Frontal cortex (tissue), 4 donors: ENCODE measurements at places on chromosomes 3 and 15. TPM values are rescaled to one million over a fixed set of nuclear protein-coding genes. Genes with fewer than 3 reads are reported as not detected.

The HYAL2 gene
- 35.9 TPM for total RNA-seq

The CIB2 gene
- total RNA-seq, result 25.7 TPM

DNA sequence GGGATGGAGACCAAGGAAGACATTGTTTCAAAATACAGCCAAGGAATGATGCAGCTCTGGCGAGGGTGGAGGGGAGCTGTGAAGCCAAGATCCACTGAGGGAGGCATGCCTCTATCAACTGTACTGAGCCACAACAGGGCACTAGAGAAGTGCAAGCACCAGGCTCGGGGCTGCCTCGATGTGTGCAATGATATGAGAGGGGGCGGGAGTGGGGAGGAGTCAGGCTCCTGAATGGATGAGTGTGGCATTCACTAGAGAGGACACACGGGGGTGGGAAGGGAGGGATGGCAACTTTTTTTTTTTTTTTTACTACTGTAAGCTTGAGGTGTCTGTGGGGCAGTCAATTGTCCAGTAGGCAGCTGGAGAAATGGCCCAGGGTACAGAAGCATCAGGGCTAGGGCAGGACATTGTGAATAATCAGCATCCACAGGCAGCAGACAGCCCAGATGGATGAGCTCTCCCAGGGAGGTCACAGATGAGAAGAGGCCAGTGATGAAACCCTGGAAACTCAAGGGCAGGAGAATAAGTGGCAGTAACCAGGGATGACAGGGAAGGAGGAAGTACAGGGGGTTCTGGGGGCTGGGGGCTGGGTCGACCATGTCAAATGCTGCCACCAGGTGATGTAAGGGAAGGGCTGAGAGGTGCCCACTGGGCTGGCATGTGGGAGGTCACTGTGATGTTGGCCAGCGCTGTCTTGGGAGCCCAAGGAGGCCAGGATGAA, 5.9 kb downstream of the STOML1 start:
- DNase-seq, result no peak

The MIX23 gene
- total RNA-seq, result 24.5 TPM

GRCh38 chr3:141271279-141272030, 39.8 kb downstream of the PXYLP1 start:
- no peak for DNase-seq

GRCh38 chr3:165144271-165144670, 51.9 kb downstream of the SLITRK3 start:
- no peak for DNase-seq

GRCh38 chr15:90131848-90132247, 29.6 kb upstream of the IDH2 start:
- no peak for DNase-seq

DNA sequence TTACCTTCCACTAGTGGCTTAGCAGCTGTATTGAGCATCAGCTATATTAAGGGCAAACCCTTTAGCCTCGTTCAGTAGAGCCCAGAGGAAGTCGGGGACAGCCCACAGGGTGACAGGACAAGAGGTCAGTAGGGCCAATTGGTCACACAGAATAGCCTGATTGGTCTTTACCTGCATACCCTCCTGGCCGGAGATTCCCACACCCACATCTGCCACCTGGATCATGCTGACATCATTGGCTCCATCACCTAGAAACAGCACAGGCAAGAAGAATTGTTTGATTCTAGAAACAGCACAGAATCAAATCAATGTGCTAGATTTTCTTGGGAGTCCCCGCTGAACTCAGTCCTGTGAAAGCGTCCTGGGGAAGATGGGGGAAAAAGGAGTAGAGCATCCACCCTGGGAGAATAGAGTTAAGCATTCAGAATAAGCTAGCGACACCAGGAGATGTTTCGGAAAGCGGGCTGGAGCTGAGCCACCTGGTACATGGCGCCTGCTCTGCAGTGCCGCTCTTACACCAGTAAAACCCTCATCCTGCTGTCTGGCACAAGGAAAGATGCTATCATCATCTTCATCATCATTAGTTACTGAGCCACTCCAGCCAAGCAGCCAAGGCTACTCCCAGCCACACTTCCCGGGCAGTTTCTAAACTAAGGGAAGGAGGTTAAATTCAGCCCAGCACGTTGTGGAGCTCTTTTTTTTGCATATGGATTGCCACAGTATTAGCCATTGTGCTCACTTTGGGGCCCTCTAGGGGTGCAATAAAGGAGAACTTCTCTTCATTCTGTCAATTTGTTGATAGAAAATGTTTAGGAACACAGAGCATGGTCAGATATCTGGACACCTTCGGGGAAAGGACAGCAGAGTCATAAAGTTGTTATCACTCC, 171.3 kb downstream of the ATP10A start:
- DNase-seq, result no peak

DNA sequence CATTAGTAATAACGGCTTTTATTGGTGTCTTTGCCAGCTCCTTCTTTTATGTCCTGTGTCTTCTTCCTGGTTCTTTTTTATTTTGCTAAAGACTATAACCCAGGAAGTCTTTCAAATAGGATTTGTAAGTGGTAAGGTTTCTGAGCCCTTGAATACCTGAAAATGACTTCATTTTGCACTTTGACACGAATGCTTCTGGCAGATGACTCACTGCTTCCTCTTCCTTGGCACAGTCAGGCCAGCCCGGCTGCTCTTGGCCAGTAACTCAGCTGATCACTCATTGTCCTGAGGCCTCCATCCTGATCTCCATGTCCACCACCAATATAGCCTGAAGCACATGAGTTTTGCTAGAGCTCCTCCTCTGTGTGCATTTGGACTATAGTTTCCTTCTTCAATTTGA, 48.7 kb upstream of the NR2E3 start:
- DNase-seq, result no peak

The OR5K4 gene
- total RNA-seq, result not detected

- DNase-seq, result no peak
These were observed 4.1 kb upstream of the COX17 start for GRCh38 chr3:119681279-119681678.

DNA sequence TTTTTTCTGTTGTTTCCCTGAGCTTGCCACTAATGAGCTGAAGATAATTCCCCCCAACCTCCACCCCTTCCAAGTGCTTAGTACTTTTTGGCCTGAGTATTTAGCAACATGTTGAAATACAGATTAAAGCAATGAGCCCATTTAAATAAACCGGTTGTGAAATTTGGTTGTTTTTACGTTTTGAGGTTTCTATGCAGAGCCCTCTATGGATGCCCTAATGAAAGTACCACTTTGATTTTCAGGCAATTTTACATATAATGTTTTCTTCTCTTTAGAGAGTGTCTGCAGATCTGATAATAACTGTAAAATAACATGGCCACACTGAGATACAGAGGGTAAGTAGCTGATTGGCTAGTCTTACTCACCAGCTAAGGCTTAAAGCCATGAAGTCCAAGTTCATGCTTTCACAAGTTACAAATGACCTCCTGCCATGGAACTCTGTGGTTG, 139.4 kb upstream of the SLC7A14 start:
- no peak for DNase-seq

The CHDH gene
- 1.2 TPM for total RNA-seq

GRCh38 chr3:18027161-18027939, 284.9 kb upstream of the TBC1D5 start:
- no peak for DNase-seq

GRCh38 chr15:72503147-72503546, 29.0 kb downstream of the ARIH1 start:
- DNase-seq, result no peak

The CPNE9 gene
- total RNA-seq, result 0.41 TPM

DNA sequence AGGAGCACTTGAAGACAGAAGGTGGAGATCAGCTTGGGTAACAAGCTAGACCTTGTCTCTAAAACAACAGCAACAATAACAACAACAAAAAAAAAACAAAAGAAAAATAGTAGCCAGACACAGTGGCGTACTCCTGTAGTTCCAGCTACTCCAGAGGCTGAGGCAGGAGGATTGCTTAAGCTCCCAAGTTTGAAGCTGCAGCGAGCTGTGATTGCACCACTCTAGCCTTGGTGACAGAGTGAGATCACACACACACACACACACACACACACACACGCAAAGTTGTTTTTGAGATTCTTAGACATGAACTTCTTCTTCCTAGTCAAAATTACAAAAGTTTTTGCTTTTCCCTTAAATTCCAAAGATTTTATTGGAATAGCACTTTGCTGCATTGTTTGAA, 93.0 kb upstream of the IGSF10 start:
- no peak for DNase-seq

The SH3GL3 gene
- total RNA-seq, result 187 TPM

The CHMP2B gene
- total RNA-seq, result 29.3 TPM

- DNase-seq, result no peak
These were observed 101.2 kb downstream of the VGLL4 start for GRCh38 chr3:11542551-11542950.

DNA sequence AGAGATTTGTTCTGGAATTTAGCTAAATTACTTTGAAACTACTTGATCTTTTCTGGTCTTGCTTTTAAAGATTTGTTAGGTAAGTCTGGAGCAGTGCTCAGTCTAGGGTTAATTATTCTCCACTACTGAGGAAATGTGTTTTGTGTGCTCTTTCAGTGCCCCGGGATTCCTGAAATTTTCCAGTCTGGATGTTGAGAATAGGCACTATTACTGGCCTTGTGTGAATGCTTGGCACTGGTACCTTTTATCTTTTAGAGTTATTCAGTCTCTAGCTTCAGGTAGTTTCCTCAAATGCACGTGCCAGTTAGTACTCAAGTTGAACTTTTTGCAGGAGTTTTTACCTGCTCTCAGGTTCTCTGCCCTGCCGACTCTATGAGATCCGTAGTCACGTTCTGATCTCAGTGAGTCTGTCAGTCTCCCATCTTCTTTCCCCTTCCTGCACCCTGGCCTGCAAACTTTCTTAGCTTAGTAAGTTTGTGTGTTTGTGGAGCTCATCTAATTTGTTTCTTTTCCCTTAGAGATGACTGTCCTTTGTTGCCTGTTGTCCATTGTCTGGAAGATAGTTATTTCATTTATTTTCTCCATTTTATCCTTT, 39.5 kb downstream of the TCF12 start:
- DNase-seq, result no peak

The MYL3 gene
- total RNA-seq, result not detected

DNA sequence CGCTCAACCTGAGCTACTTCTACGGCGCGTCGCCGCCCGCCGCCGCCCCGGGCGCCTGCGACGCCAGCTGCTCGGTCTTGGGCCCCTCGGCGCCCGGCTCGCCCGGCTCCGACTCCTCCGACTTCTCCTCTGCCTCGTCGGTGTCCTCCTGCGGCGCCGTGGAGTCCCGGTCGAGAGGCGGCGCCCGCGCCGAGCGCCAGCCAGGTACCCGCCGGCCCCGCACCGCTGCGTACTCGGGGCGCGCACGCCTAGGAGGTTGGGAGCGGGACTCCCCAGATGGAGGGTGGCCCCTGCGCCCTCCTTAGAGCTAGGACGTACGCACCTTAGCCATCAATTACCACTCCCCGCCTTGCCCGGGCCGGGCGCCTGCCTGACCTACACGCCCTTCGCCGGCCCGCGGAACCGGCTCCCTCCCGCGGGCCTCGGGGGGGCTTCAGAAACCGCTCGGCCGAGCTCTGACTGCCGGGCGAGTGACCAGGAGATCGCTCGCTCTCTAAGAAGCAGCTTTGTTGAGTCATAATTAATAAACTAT, 466 bp downstream of the NFKBIZ start:
- DNase-seq, result peak; percentile 55

DNA sequence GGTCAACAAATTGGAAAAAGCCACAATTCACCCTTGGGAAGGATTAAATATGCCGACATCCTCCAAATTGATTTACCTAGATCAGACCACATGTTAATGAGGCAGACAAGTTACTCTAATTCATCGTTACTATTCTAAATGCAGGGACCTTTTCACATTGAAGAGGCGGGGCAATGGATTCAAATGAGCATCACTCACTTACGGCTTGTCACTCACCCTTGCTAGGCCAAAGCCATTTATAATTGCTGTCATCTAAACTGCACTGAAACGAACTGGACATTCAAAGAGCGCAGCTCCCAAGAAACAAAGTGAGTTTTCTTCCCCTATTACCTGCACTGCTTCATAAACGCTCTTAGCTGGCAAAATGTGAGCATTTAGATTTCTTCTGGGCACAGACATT, 313.9 kb downstream of the WDR72 start:
- no peak for DNase-seq

GRCh38 chr3:30004481-30004880, 601.9 kb upstream of the TGFBR2 start:
- DNase-seq, result no peak

The HCLS1 gene
- 0.82 TPM for total RNA-seq

DNA sequence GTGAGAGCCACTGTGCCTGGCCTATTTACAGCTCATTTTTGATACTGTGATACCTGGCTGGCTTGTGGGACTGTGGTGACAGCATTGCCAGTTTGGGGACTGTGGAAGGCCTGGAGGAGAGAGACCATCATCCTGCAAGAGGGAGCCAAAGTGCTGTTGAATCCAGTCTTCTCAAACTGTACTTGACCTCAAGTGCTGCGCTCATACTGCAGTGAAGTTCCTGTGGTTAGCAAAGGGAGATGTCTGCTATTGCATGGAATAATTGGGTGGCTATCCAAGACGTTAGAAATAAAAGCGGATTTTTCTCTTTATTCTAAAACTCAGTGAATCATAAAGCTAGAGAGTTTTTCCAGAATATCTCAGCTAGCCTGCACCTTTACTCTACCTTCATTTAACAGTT, 83.4 kb downstream of the CCK start:
- no peak for DNase-seq

DNA sequence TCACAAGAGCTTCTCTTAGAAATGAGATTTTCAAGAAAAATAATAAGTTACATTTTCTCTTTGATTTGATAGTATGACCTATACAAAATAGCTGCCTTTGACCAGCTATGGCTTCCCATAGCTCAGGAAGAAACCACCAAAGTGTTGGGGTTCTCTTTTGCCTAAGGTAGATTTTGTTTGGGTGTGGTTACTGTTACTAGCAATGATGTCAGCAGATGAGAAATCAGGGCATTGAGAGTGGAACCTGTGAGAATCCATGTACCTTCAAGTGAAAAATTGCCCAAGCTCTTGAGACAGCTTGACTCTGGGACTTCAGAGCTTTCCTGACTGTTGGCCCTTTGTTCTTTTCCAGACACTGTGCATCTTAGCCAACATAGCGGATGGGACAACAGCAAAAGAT, 45.6 kb downstream of the NME9 start:
- no peak for DNase-seq

- DNase-seq, result no peak
These were observed 158.3 kb downstream of the SLCO3A1 start for GRCh38 chr15:92011611-92012367.

DNA sequence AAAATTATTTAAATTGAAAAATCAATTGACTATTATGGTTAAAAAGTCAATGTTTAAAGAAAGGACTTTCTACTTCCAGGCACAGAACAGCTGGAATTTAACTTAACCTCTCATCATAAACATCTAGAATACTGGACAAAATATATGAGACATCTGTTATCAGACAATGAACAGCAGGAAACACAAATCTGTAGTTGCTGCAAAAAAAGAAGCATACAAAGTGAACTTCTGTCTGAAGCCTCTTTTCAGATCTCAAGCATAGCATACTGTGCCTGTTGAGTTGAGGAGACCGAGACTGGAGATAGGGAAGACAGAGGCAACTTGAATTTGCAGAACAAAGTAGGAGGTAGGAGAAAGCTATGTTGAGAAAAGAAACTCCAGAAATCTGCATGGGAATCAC, 140.0 kb upstream of the CBLB start:
- DNase-seq, result no peak

- DNase-seq, result no peak
These were observed 130.9 kb upstream of the TP63 start for GRCh38 chr3:189500299-189500698.
